Stimulated activated CD4-positive, alpha-beta T cell treated with anti-CD3 and anti-CD28 coated beads, Interleukin-1b, Interleukin-23, amount 100 ng/mL, for 1 hour (primary cell): ENCODE measurements at places on chromosomes 7 and 10.

GRCh38 chr7:7516156-7516555 lies 19.5 kb downstream of the COL28A1 start:
- DNase-seq, result no peak

DNA sequence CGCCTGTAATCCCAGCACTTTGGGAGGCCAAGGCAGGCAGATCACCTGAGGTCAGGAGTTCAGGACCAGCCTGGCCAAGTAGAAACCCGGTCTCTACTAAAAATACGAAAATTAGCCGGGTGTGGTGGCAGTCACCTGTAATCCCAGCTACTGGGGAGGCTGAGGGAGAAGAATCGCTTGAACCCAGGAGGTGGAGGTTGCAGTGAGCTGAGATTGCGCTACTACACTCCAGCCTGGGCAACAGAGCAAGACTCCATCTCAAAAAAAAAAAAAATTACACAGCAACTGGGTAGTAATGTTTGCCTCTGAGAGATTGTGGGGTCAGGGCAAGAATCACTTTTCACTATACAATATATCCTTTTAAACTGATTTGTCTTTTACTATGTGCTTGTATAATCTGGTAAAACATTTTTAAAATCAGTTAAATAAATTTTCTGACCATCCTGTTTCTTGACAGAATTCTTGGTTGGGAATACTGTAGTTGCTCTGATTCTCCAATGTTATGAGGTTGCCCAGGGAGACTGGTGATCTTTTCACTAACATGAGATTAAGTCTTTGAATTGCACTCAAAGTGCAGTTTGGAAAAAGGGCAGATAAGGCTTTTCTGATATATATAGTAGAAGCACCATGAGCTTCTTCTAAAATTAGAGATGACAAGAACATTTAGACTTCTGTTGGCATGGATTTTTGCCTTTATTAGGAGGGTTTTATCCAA lies 1.5 kb downstream of the ENTPD7 start:
- no peak for DNase-seq

GRCh38 chr10:132666705-132667341 lies 119.1 kb downstream of the NKX6-2 start:
- no peak for DNase-seq

DNA sequence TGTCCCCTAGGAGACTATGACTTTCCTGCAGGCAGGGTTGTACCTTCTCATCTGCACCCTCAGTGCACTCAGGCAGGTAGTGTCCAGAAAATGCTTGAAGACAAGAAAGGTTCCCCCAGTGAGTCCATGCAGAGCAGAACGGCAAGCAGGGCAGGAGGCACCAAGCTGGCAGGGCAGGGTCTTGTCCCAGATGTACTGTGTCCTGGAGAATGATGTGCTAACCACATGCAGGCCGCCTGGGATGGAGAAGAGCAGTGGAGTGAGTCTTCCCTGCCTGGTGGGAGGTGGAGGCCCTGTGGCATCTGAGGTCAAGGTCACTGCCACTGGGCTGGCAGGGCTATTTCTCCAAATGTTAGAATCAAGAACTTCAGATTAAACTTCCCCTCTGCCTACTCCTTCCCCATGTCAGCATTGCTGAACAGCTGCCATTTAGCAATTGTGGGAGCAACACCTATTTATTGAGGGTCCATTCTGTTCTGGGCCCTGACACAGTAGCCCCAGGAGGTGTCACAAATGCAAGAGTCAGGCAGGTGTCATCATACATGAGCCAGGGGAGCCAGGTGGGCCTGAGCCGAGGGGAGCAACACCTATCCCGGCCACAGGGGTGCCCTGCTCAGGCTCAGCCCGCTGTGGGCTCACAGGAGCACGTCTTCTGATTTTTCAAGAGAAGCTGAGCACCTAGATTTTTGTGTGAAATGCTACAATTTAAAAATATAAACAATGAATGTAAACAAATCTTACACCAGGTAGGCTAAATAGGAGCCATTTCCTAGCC lies 34.1 kb downstream of the PTPRE start:
- DNase-seq, result no peak

DNA sequence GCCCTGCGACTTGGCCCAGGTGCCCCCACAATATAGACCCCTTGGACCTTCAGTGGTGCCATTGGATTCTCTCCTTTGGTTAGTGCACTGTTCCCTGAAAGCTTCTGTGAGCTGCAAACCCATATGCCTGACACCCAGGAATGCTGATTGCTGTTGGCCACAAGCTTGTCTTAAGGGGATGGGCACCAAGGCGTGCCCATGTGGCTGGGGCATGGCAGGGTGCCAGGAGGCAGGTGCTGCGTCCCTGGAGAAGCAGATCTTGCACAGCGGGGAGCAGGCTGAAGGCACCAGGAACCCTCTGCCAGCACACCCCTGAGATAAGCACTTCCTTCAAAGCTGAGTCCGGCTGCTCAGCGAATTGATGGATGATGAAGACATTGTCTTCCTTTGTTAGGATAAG lies 411.8 kb downstream of the SDK1 start:
- no peak for DNase-seq

DNA sequence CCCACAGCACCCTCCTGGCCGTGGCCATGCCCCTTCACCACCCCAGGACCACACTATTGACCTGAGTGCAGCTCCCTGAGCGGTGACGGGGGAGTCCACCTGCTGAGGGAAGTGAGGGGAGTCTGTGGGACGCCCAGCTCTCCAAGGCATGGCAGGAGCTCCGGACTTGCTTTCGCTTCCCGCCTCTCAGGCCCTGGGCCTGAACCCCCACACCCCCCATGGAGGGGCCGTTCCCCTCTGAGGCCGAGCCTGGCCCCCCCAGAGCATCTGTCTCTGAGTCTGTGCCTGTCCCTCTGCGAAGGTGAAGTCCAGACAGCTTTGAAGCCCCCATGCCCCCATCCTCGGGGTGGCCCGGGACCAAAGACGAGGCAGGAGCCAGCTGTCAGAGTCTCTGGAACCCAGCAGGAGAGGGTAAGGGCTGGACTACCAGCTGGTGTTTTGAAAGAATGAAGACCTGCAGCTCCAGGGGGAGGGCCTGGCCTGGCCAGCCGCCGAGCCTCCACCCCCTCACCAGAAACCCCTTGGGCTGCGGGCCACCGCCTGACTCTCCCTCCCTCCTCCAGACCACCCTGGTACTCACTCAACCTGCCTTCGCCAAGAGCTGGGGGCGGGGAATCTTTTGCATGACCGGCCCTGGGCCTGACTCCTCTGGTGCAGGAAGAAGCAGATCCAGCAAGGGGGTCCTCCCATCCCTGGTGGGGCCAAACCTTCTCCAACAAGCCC lies 114.0 kb downstream of the PDGFA start:
- DNase-seq, result no peak

DNA sequence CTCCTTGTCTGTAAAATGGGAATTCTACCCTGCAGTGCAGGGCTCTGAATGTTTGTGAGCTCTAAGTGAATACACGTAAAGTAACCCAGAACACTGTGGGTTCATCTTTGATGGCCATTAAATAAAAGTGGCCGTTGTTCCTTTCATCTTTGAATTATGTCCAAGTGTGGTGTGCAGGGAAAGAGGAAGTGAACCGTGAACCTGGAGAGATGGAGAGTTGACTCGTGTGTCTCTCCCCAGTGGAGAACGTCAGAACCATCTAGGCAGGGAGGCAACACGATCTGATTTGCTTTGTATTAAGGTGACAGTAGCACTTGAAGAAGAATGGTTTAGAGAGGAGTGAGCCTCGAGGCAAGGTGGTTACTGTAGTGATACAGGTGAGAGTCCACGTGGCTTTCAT lies 93.5 kb upstream of the GJD4 start:
- no peak for DNase-seq

GRCh38 chr10:123348691-123349572 lies 194.7 kb downstream of the BUB3 start:
- DNase-seq, result no peak

GRCh38 chr7:108004220-108005142 lies 1.5 kb upstream of the LAMB1 start:
- no peak for DNase-seq

DNA sequence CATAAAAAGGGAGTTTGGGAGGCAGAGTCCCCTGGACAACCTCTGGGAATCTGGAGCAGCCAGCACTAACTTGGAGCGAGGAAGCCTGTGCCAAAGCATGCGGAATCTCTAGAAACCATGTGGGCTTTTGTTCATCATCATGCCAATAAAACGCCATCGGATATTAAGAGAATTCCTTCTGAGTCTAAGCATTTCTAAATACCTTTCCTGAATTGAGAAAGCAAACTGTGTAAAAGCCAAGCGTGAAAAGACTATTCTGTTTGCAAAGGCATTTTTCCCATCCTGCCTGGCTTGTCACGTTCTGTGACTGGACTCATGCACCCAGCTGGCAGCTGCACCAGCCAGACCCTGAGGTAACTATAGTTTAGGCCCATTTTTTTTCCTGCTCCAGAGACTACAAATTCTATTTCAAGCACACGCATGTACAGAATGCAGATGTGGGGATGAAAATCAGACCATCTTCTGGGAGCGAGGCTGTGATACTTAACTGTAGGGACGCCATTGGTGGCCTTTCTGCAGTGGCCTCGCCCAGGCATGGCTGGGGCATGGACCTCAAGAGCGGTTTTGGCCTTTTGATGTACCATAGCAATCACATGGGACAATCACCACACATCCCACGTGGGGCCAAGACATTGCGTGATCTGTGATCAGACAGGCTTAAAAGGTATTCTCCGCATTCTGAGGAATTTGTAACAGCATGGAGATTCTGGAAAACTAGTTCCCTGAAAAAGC lies 218.9 kb downstream of the KIAA1217 start:
- no peak for DNase-seq

GRCh38 chr7:91342346-91342745 lies 78.1 kb downstream of the FZD1 start:
- DNase-seq, result no peak

DNA sequence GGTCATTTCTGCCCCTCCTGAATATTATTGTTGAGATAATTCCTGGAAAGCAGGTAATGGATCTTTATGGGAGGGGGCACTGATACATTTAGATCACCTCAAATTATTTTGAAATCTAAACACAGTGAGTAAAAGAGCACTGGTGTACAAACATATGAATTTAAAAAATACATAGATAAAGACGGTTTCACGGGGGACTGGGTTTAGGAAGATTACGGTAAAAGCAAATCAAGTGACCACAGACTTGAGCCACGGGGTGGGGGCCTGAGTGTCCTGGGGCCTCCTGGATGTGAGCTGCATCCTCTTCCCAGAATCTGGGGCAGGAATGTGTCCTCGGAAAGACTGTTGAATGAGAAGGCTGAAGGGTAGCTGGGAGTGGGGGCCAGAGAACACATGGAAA lies 219.1 kb upstream of the KLF6 start:
- no peak for DNase-seq

GRCh38 chr10:61835946-61836887 lies 65.3 kb upstream of the ARID5B start:
- no peak for DNase-seq

- no peak for DNase-seq
These were observed 1.4 kb downstream of the SKIDA1 start for GRCh38 chr10:21524131-21524525.

DNA sequence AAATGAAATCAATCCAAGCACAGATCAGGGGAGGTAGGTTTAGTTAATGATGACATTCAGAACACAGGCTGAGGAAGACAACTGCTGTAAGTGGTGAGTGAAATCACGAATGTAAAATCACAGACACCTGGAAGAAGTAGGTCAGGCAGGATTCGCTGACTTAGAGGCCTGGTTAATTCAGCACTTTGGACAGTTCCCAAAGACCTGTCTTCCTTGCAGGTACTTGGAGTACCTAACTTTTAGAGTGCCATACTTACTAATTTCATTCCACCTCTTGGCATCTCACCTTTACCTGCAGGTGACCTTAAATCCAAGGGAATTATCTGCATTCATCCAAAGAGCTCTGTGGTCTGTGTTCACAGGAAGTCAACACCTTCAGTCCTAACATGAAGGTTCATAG lies 822.3 kb downstream of the PHTF2 start:
- DNase-seq, result no peak

DNA sequence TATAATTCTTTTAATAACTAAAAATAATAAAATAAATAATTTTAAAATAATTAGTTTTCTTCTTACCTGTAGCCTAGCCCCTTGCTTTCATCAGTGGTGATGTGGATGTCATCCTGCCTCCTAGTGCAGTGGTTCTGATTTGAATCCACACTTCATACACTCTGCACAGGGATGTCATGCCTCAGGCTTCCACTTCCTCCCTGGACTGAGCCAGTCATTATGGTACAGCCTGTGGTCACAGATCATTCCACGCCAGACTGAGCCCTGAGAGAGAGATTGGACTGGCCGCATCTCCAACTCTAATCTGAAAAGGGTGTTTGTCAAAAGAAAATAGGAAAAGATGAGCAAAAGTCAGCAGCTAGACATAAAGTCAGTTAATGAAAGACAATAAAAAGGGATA lies 436.2 kb upstream of the IGFBP3 start:
- no peak for DNase-seq

DNA sequence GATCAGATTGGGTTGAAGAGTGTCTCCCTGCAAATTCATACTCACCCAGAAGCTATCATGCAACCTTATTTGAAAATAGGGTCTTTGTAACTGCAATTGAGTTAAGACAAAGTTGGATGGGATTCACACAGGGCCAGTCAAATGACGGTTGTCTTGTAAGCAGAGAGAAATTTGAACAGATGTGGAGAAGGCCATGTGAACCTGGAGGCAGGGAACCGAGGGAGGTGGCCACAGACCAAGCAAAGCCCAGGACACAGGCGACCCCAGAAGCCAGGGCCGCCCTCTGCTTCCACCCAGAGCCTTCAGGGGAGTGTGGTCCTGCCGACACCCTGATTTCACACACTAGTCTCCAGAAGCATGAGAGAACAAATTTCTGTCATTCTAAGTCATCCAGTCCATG lies 140.8 kb downstream of the SFMBT2 start:
- DNase-seq, result no peak

DNA sequence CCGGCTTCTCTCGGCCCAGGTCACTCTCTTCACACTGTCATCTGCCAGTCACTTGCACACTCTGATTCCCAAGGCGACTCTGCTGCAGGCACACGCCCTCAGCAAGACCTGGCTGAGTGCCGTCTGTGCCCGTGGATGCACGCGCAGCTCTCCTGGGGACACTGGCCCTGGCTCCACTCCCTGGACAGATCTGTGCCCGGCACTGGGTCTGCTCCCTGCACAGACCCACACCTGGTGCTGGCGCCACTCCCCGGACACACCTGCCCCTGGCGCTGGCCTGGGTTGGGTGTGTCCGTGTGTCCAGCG lies 133.2 kb downstream of the DNAJB6 start:
- no peak for DNase-seq

DNA sequence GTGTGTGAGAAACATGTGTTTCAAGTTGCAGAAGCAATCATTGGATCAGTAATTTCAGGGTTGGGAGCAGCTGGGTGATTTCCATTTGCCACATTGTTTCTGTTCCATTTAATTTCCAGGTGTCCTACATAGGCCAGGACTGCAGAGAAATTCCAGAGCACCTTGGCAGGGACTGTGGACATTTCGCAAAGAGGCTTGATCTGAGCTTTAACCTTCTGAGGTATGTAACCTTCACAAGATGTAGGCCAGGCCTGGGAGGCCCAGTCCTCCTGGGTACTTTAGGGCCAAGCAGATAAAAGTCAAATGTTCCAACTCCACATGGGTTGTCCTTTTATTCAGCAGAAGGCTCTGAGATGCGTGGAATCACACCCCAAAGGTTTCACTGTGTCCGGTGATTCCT lies 6.9 kb downstream of the LRMDA start:
- no peak for DNase-seq
